ENCODE measurements at places on chromosomes 16 and 17.

DNA sequence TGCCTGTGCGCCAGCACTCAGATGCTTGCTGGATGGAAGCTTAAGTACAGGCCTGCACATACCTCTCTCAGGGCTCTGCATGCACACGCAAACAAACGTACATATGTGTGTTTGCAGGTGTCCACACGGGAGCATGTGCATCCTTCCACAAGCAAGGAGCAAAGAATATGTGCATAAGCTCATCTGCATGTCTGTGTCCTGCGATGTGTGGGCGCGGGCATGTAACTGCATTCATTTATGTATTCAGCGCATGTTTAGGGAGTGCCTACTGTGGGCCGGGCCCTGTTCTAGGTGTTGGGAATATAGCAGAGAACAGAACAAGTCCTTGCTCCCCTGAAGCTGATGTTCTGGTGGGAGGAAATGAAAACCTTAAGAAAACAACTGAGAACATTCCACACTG, 13.7 kb downstream of the TRPV2 start:
- DNase-seq = no peak

- DNase-seq = peak; percentile 86
Observed at GRCh38 chr17:67386965-67387551, 10.0 kb downstream of the PITPNC1 start.

DNA sequence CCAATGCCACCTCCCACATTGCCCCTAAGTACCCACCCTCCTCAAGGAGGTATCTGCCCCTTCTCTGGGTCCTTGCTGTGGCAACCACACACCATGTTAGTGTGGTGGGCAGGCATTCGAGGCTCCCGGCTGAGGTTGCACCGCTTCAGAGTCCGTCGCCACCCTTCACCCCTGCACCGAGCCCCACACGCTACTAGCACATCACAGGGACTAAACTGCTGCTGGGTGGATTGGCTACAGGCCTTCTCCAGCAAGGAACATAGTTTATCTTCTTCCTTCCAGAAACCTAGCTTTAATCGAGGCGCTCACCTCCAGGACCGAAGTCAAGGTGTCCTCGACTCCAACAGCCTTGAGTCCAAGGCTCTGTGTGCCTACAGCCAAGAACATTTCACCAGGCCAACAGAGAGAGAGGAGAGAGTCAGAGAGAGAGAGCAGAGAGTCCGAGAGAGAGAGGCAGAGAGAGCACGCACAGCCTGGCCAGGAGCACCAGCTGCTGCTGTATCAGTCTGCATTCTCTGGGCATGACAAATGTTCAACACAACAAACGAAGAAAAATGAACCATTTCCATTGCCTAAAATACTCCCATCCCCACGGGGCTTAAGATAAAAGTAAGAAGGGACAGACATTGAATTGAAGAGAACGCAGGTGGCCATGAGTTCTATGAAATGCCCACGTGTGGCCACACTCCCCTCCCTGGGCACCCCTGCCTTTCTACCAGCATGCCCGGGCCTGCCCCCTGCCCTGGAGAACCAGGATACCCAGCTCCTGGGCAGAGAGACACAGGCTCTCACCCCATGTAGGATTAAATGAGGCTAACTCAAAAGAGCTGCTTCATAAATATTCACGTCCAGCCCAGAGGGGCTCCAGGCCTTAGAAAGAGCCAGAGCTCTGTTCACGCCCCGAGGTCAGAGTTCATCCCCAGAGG, 94.9 kb downstream of the RBFOX3 start:
- DNase-seq = no peak

GRCh38 chr16:53789137-53789536, 85.2 kb downstream of the FTO start:
- no peak for DNase-seq

- DNase-seq = no peak
Observed at GRCh38 chr16:53732296-53732929, 28.5 kb downstream of the FTO start.
